Stimulated activated CD8-positive, alpha-beta memory T cell treated with anti-CD3 and anti-CD28 coated beads, Interleukin-12 subunit alpha, Interleukin-12 subunit beta, amount 100 ng/mL, for 4 hours (primary cell): ENCODE measurements at places on chromosomes 7 and 10.

DNA sequence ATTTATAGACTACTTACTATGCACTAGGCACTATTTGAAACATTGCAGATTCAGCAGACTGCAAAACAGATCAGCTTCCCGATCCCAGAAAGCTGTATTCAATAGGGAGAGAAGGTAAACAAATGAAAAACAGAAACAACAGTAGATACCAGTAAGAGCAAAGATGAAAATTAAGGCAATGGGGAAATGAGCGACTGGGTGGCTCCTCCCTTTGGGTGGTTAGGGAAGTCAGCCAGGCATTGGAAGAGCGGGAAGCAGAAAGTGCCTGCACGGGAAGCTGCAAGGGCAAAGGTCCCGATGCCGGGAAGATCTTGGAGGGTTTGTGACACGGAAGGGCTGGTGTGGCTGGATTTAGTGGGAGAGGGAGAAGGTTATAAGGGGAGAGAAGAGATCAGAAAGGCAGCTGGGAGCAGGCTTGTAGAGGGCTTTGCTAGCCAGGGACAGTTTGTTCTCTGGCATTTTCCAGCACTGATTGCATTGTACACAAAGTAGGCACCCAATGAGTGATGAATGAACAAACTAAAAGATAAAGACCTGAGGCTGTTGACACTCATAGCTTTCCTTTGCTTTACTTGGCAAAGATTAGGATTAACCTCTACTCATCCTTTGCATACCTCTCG is 67.8 kb downstream of the NAMPT start:
- DNase-seq = no peak

GRCh38 chr10:111109501-111110242 is 32.8 kb downstream of the ADRA2A start:
- no peak for DNase-seq

- DNase-seq = no peak
These were observed 36.0 kb downstream of the SLK start for GRCh38 chr10:104002911-104003310.

DNA sequence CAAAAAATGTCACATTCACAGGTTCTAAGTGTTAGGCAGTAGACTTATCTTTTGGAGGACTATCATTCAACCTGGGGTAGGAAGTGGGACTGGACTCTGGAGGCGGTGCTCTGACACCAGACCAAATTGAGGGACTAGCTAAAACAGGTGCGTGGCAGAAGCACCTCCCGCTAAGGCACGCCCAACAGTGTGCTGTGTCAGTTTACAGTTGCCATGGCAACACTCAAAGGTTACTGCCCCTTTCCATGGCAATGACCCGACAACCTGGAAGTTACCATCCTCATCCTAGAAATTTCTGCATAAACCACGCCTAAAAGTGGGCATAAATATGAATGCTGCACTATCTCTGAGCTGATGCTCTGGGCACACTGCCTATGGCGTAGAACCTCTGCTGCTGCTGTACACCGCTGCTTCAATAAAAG is 14.0 kb upstream of the BLNK start:
- no peak for DNase-seq

DNA sequence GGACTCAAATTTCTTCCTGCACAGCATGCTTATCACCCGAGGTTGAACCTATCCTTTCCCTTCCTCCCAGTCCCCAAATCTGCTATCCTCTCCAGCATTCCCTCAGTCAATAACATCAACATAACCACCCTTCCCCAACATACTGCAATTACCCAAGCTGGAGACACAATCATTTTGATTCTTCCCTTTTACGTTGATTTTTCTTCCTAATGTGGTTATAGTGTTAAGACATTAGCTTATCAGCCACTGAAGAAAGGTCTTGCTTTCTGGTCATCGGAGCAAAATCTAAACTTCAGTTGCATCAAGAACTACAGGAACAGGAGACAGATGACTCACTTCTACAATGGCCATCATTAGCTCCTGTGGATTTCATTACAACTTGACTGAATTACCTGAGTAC is 3.5 kb upstream of the HBP1 start:
- no peak for DNase-seq

- DNase-seq = peak; percentile 46
These were observed 9.9 kb upstream of the SPAG6 start for GRCh38 chr10:22335173-22335933.

DNA sequence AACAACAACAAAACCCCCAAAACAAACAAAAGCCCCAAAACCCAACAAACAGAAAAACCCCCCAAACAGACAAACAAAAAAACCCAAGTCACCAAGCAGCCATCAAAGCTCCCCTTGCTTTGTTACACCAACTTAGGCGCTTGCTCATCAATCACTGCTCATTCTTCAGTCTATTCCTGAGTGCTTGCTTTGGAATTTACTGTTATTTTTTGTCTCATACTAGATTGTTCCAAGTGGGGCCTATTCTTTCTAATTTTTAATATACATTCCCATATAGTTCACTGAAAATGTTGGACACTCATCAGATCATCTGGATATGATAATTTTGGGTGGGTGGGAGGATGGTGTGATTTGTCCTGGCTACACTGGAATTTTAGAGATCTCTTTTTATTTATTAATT is 126.0 kb upstream of the JCAD start:
- no peak for DNase-seq

- DNase-seq = no peak
These were observed 50.6 kb upstream of the PRKAR1B start for GRCh38 chr7:777728-778078.
